NCI-H510A (cell line): ENCODE measurements at places on chromosomes 12 and 14.

DNA sequence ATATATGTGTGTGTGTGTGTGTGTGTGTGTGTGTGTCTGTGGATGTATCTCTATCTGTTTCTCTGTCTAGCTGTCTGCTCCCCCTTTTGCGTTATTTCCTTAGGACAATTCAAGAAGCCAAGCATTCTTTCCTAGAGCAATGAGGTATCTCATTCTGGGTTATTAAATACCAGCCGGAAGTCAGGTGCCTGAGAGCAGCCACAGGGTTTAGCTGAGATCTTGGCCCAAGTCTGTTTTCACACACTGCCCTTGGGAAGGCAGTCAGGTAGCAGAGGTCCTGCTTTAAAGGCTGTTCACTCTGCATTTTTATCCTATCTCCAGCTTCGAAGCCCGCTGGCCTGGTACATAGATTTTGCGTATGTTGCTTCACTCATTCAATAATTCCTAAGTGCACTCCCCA lies 76.8 kb downstream of the TSPAN9 start:
- DNase-seq = no peak

GRCh38 chr12:109892748-109893147 lies 7.3 kb upstream of the TCHP start:
- no peak for DNase-seq

- no peak for DNase-seq
Observed at GRCh38 chr14:105850853-105851581, 324.6 kb downstream of the TMEM121 start.

GRCh38 chr14:38873941-38874612 lies 229.0 kb downstream of the SEC23A start:
- DNase-seq = no peak

DNA sequence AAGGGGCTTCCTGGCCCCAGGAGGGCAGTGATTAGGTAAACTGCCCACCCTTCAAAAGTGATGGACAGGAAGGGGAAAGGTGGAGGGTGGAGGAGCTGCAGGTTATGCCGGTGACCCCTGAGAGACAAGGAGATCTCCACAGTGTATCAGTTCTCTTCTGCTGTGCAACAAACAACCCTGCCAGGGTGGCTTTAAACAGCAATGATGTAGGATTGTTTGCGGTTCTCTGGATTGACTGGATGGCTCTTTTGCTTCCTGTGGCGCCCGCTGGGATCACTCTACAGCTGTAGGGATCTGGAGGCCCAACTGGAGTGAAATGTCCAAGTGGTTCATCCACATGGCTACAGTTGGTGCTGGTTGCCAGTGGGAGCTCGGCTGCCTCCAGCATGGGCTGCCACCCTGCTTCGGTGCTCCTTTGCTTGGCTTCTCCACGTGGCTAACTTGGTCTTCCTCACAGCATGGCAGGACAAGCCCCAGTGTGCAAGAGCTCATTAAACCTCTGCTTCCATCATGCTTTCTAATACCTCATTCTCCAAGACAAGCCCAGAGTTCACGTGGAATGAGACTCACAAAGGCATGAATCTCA lies 8.6 kb upstream of the ANKRD9 start:
- no peak for DNase-seq

DNA sequence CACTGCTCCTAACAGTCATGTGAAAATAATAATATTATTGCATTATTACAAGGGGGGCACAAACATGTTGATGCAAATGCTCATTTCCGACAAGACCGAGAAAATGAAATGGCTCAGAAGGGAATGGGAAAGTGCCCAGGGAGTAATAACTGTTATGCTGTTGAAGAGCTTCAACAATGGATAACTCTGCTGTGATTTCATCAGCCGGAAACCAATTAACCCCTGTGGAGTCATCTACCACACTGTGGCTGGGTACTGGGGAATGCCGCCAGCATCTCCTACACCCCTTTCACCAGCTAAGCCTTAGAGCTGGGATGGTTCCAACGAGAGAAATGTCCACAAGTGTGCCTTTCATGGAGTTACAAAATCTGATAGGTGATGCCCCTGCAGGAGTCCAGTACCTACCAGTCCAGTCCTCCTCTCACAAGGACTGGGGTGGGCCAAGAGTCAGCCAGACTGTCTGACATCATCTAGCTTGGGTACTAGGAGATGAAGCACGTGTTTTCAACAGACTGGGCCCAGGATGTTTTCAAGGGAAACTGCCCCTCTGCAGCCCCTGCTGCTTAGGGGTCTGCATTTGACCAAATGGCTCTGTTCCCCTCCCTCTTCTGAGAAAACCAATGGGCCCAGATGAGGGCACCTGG lies 509.3 kb upstream of the CCDC196 start:
- no peak for DNase-seq

DNA sequence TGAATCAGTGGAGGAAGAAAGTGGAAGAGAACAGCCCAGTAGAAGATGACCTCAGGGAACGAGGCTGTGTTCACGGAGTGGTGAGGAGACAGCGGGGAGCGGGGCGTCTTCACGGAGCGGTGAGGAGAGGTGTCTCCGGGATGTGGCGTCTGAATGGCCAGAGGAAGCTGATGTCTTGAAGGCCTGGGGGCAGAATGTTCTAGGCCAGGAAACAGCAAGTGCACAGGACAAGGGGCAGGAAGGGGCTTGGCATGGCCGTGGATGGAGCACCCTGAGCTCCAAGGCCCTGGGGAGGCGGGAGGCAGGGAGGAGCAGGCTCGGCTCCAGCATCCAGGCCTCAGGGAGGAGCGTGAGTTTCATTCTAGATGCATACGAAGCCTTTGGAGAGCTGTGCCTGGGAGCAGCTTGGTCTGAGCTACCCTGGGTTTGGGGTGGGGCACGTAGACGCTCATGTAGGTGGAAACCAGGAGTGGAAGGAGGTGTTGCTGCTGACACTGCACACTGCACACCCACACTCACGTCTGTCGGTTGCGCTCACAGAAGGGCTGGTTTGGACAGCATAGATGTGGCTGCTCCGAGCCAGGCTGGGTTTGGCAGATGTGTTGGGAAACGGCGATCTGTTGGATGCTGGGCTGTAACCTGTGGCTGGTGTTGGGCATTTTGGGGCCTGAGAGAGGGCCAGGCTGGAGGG lies 131.6 kb downstream of the ADGRD1 start:
- DNase-seq = no peak

DNA sequence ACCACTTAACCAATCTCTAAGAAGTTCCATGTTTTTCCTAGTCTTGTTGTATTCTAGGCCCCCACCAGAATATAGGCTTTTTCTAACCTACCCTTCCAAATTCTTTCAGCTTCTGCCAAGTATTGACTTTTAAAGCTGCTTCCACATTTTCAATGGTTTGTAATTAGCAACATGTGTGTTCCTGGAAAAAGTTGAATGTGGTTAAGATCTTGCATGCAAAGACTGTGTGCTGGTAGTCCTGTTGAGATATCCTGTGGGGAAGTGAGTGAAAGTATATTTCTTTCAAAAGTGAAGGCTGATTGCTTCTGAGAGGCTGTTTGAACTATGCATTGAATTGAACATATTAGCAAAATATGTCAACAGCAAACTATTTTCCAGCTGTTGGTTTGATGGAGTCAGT lies 646 bp upstream of the OR6C4 start:
- DNase-seq = no peak

GRCh38 chr14:40955131-40955505 lies 651.6 kb upstream of the LRFN5 start:
- no peak for DNase-seq

DNA sequence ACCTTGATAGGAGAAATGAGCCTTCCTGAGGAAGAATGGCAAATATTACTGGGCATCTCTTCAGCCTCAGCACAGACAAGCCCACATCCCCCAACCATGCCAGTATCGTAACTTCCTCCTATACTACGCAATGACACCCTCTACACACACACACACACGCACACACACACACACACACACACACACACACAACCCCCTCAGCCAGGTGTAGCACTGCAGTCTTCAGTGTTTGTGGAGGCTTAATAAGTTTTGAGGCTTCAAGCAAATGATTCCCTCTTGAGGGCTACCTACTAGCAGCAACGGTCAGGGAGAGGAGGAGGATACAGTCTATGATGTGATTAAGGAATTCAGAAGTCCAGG lies 1.6 kb downstream of the DGKA start:
- DNase-seq = no peak

- no peak for DNase-seq
Observed at GRCh38 chr14:39025810-39026627, 77.0 kb downstream of the SEC23A start.

- DNase-seq = no peak
Observed at GRCh38 chr14:65637780-65638179, 225.2 kb downstream of the FUT8 start.

DNA sequence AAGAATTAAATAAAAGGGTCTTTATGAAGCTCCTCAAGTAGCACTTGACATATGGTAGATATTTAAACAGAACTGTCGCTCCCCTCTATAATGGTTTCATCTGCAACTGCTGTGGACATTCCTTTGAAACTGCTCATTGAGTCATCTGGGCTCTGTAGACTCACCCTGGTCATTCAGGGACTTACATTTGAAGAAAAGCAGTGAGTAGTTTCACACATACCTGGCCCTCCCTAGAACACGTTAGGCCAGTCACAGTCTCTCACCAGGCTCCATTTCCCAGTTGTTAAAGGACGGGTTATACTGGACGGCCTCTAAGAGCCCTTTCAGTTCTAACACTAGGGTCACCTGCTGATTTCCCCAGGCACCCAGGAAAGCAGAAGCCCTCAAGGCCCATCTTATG lies 217.0 kb downstream of the BCL11B start:
- DNase-seq = no peak

DNA sequence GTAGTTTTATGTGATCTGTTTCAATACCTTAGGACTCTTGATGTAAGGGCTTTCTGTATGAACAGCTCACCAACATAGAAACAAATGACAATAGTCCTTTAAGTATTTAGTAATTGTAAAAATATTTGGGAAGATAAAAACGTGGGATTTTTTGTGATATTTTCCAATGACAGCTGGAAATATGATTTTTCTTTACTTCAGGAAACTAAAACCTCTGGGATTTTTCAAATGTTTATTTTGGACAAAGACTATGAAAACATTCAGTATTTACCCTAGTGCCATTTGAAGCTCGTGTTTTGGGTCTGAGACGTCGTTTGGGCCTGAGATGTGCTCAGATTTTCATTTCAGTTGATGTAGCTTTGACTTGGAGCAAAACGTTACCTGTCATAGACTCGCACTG lies 240.0 kb downstream of the BMP4 start:
- no peak for DNase-seq

GRCh38 chr14:104034976-104035699 lies 50.4 kb upstream of the ASPG start:
- DNase-seq = no peak

DNA sequence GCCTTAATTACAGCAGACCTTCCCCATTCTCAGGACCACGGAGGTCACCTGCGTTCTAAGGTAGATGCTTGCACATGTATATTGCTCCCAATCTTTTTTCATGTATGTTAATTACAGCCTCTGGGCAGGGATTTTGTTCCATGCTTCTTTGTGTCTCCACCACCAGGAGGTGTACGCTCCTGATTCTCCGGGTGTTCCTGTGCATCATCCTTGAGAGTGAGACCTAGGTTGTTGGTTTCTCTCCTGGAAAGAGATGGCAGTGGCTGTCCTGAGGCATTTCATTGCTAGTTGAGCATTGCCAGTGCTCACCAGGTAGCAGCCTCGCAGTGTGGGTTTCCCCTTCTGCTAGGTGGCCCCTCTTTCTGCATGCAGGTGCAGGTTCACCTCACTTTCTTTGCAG lies 52.8 kb downstream of the KCNK13 start:
- DNase-seq = no peak

DNA sequence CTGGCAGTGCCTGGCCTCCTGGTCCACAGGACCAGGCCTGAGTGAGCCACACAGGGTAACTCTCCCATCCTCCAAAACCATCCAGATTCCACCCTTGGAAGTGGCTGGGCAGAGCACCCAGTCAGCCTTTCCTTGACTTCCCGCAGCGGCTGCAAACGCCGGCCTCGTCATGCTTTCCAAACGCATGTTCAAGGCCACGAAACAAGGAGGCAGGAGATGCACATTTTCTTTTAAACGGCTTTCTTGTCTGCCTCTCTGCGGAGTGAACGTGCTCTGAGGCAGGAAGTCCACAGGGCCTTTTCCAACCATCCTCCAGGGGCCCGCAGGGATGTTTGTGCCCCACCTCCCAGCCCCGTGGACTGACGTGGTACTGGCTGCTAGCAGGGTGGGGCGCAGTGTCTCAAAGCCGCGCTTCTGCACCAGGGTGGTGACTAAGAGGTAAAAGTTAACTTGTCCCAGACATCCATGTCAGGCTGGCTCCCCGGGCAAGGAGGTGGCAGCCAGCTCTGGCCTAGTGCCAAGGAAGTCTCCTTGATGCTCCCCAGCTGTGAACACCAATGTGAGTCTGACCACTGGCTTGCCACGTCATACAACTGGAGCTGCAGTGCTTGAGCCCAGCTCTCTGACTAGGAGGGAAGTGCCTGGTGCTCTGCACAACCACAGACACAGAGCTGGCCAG lies 45.0 kb downstream of the KCNA5 start:
- no peak for DNase-seq

DNA sequence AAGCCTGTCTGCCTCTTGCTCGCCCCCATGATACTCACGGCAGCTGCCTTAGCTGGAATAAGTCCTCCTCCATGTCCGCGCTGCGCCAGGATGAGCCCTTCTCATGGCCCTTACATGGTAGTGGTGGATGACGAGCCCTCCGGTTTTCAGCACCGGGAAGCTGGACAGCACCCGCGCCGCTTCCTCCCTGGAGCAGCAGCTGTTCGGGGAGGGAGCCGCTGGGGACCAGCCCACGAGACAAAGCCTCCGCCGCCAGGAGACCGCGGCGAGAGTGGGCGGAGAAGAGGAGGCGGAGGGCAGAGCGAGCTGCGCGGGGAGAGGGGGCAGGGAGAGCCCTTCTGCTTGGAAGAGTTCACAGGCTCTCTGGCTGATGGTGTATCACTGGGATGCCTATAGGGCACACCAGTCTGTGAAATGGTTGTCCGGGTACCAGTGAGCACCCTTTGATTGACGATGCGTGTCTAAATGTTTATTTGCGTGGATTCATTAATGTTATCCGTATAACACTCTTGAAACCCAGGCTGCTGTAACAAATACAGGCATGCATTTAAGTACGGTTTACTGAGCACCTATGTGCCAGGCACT lies at the start of gene SVOP:
Gene SVOP, minus strand, starts transcription at position 273 of the 585 bp plus-strand sequence. Its CDS starts 200 bp downstream, at position 73.
- peak; percentile 81 for DNase-seq

DNA sequence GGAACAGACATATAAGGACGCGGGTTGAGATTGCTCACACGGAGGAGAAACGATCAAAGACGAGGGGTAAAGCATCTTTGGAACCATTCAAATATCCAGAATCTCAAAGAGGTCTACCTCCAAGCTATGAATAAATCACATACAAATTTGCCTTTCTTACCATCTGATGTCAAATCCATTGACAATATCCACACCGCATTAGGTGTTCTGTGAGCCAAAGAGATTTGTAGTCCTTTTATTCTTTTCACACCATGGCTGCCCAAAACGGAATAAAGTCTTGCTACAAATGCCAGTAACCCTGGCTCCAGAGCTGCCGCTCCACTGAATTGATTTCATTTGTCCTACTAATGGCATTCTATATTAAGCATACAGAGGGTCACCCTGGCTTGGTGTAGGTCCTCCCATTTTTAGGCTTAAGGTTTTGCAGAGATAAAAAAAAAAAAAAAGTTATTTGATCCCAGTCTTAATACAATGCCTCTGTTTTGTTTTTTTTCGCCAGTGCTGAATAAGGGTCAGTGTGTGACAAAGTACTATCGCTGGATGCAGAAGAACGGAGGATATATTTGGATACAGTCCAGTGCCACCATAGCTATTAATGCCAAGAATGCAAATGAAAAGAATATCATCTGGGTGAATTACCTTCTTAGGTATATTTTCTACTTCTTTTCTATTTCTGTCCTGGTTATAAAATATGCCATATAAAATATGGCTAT lies 157.3 kb downstream of the EGLN3 start:
- no peak for DNase-seq

GRCh38 chr14:95261616-95262510 lies 57.8 kb downstream of the CLMN start:
- no peak for DNase-seq
